Posterior vena cava (tissue), 2 donors: ENCODE measurements at places on chromosomes 7 and 10. TPM values are rescaled to one million over a fixed set of nuclear protein-coding genes. Genes with fewer than 3 reads are reported as not detected.

- DNase-seq = no peak
Observed at GRCh38 chr7:70657989-70658632, 473.8 kb upstream of the GALNT17 start.

The LRRC4 gene
- total RNA-seq = 3.4 TPM

GRCh38 chr7:17311952-17312351, 13.5 kb downstream of the AHR start:
- no peak for DNase-seq

GRCh38 chr10:128470321-128470965, 344.2 kb upstream of the MKI67 start:
- no peak for DNase-seq

The MMRN2 gene
- total RNA-seq = 57.0 TPM

DNA sequence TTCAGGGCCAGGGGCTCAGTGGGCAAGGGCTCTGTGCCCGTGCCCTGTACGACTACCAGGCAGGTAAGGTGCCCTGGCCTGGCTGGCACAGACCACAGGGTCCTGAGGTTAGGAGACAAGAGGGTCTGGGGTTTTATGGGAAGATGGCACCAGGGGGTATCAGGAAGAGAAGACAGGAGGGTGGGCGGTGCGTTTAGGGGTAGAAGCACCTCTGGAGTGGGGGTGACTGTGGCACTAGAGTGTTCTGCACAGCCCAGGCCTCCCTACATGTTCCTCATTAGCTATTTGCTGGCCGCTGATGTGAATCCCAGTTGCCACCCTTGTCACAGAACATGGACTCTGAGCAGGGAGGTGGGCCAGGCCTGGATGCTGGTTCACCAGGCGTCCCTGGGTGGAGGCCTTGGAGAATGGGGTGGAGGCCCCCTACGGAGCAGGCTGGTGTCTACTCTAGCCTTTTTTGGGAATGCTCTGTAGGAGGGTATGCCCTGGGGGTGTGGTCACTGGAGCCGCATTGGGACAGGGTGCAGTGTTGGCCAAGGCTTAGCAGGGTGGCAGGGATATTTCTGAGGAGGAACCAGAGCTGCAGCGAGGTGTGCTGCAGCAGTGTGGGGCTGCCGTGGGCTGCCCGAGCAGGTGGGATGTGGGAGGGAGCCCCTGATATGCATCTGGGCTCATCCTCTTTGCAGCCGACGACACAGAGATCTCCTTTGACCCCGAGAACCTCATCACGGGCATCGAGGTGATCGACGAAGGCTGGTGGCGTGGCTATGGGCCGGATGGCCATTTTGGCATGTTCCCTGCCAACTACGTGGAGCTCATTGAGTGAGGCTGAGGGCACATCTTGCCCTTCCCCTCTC, 5.0 kb downstream of the PGAM2 start:
- DNase-seq = peak; percentile 66

The DNAH11 gene
- 0.81 TPM for total RNA-seq

GRCh38 chr10:14009371-14010100, 321.2 kb downstream of the FRMD4A start:
- DNase-seq = no peak

GRCh38 chr7:31957756-31958155, 112.5 kb downstream of the PDE1C start:
- no peak for DNase-seq

DNA sequence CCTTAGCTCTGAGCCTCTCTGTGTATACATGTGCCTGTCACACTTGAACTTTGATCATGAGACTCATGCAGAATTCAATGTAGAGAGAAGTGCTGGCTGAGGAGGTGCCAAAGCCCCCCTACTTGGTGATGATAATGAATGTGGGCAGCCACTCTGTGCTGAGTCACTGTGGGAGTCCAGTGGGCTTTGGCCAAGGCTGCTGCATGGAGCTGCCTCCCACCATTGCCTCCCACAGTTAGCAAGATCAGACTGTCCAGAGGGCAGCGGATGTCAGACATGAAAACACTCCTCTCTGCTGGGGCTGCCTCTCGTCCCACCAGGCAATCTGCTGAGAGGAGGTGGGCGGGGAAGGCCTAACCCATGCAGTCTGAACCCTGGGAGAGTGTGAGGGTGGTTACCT, 180.3 kb downstream of the SH2D4B start:
- no peak for DNase-seq

The AKR1C1 gene
- total RNA-seq = 35.5 TPM

The ACTL6B gene
- total RNA-seq = not detected

DNA sequence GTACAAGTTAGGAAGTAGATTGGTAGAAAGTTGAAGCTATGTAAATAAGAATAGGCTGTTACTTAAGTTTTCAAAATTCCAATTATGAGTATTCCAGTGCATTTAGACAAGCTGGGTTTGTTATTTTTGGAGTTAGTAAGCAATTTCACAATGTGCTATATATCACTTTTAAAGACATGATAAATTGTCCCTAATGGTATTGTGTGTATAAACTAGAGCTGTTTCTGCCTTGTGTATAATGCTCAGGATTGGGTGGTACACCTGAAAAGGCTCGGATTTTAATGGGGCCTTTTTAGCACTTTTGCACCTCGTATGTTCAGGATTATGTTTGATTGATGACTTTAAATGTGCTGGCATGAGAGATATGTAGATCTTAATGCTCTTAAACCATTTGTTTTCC, 175.8 kb downstream of the VTI1A start:
- DNase-seq = no peak

The C10orf62 gene
- 0.46 TPM for total RNA-seq

- DNase-seq = no peak
Observed at GRCh38 chr10:72392571-72392970, 37.9 kb upstream of the DNAJB12 start.

The CDHR3 gene
- total RNA-seq = 3.7 TPM

The AGAP5 gene
- total RNA-seq = 7.3 TPM

DNA sequence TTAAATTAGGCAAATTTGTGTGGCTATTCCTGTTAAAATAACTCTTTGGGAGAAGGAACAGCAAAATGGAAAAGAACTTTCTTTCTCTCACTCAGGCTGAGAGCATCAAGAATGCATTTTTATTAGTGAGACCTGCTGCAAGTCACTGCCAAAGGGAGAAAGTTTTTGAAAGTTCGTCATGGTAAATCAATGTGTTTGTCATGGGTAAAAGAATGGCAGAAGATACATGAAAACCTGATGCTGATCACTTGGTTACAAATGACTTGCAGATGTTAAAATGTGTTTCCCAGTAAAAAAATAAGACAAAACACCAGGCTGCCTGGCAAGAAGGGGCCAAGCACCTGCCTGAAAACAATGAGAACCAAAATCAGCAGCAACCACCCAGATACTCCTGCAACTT, 484.7 kb upstream of the NRP1 start:
- DNase-seq = no peak
